Activated T-cell treated with anti-CD3 and anti-CD28 coated beads, Interleukin-2, amount 50 U/mL, for 72 hours (primary cell): ENCODE measurements at places on chromosomes 11 and 22. TPM values are rescaled to one million over a fixed set of nuclear protein-coding genes. Genes with fewer than 3 reads are reported as not detected.

The ACTN3 gene
- not detected for total RNA-seq

The OR4D10 gene
- total RNA-seq: not detected

The PHLDA2 gene
- total RNA-seq: 3.4 TPM

The HIKESHI gene
- total RNA-seq: 64.0 TPM

The CTSF gene
- total RNA-seq: 6.3 TPM

The OR8B3 gene
- not detected for total RNA-seq

The OR51E2 gene
- total RNA-seq: not detected

The GLYATL1 gene
- 0.24 TPM for total RNA-seq

The LUZP2 gene
- not detected for total RNA-seq

The WNT11 gene
- 0.16 TPM for total RNA-seq

The CD82 gene
- 364 TPM for total RNA-seq

The KDM2A gene
- total RNA-seq: 107 TPM

The MYBPC3 gene
- total RNA-seq: not detected

The APOA4 gene
- total RNA-seq: not detected

The MS4A7 gene
- total RNA-seq: not detected

The DRICH1 gene
- total RNA-seq: 0.90 TPM
